ENCODE measurements at places on chromosomes 4 and X. TPM values are rescaled to one million over a fixed set of nuclear protein-coding genes. Genes with fewer than 3 reads are reported as not detected.
A peak's percentile ranks its signal among the peaks of the same experiment; 100 is the strongest.

- peak; percentile 55 for DNase-seq
Observed at GRCh38 chr4:1200425-1201035, 28.1 kb upstream of the SPON2 start.

DNA sequence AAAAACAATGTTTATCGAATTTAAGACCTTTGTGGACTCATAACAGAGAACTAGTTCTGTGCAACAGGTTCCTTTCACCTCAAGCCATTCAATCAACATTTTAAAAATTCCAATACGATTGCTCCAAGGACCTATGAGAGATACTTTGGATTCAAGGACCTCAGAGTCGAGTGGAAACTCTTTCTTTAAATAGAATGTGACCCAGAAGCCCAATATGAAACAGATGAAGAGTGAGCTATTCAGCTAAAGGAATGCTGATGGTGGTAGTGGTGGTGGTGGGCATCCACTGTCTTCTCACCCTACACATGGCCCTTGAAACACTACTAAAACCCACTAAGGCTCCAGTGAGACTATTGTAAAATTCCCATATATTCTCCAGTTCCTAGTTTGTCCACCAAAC, 257.2 kb downstream of the DMD start:
- no peak for DNase-seq

DNA sequence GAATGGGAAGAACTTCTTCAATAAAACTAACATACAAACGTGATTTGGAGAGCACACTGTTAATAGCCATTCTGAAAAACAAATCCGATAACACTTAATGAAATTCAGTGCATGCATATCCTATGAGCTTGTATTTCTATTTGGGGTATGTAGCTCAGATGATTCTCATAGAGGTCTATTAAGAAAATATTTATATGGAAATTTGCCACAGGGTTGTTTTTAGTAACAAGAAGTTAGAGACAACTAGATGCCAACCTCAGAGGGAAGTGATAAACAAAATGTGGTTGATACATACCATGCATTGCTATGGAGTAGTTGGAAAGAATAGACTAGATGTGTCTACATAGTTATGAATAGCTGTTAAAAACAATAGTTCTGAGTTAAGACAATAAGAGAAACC, 395.8 kb upstream of the MAGEB18 start:
- no peak for DNase-seq

DNA sequence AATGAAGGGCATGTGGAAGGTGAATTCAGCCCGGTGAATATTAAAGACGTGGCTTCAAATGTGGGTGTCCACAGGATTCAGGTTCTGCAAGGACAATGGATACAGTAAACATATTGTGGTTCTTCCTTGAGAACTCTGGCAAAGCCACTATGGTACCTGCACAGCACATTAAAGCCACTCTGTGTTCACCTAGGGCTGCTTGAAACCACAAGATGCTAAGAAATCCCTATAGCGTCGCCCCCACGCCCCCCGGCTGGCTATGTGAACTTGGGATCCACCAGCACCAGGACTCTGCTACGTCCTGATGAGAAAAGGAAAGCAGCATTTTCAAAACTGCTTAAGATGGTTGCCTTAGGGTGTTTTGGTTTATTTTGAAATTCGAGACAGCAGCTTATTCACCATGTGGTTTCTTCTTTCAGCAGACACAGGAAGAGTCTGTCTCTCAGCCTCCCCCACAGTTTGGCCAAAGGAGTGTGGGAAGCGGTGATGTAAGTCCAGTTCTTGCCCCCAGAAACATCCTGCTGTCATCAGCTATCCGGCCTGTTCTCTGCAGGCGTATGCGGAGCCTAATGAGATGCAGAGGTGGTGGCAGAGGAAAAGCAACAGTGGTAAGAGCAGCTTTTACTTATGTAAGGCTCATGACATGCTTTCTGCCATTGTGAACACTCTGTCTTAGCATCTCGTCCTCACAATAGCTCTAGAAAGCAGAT, 111.5 kb downstream of the AFAP1 start:
- DNase-seq, result peak; percentile 54

GRCh38 chrX:3461397-3462165, 115.1 kb upstream of the MXRA5 start:
- no peak for DNase-seq

GRCh38 chr4:23770011-23770410, 119.8 kb downstream of the PPARGC1A start:
- DNase-seq, result no peak

GRCh38 chr4:151866592-151866918, 105.7 kb upstream of the GATB start:
- no peak for DNase-seq

DNA sequence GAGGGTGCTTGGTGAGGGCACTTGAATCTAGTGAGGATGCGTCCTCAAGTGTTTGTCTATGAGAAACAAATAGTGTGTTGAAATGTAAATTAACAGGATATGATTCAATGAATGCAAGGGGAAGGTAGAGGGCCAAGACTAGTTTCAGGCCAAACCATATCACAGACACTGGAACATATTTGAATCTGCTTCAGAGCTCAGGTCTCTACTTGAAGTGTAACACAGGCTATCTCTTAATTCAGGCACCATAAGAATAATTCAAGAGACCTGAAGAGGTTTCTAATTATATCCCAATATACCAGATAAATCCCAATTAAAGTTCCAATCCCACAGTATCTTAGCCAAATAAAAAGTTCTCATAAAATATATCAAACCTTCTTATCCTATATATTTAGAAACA, 146.5 kb upstream of the INTU start:
- no peak for DNase-seq

DNA sequence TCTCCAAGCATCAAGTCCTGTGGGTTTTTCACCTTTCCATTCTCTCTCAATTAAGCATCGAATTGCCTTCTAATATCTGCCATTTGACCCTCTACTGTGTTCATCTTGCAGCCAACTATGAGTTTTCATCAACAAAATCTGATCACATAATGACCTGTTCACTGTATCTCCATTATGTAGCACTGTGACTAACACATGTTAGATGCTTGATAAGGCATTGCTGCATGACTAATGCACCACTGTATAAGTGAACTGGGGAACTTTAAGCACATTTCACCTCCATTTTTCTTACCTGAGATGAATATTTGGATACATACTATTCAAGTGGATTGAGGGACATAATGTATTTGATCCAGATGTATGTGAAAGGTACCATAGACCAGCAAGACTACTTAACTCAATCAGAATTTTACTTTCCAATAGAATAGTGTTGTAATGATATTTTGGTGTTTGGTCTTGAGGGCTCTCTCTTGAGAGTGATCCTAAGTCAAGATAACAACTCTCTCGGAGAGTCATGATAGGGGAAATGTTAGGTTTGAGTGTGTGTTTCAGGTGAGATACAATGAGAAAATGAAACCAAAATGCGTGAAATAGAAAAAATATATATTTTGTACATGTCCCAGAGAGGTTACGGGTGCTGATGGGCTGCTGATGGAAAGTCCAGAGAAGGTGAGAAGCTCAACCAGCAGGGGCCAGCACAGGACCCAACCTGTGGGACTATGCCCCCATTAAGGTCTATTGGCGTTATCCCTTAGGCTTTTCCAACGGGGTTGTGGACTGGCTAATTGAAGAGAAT, 60.2 kb upstream of the HS3ST1 start:
- DNase-seq, result no peak

GRCh38 chr4:115152081-115152480, 38.7 kb upstream of the NDST4 start:
- no peak for DNase-seq

DNA sequence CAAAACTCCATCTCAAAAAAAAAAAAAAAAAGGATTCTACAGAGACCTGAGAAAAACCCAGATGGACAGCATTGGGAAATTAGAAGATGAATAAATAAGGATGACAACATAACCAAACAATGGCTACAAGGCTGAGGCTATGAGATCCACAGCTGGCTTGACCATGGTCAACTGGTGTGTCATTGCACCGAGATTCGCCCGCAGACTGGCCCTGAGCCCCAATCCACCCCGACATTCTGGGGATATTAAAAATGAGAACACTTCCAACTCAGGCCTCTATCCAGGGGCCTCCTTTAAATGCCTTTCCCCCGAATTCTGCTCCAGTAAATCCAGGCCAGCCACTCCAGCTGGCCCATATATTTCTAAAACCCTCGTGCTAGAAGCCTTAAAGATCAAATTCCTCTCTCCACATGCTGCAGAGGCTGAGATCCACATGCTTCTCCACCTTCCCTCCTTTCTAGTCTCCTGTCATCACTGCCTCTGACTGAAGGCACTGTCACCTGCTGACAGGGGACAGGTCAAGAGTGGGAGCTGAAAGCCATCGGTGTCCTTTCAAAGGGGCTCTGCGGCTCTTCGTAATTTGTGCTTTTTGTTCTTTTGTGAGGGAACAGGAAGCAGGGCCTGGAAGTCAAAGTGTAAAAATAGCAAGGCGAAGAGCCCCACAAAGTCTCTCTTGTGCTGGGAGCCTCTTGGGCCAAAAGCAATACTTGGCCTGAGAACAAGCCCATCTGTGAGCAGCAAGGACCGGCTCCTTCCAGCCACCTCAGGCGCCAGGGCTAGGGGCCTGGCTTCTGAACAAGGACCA, 203.7 kb downstream of the NSUN7 start:
- DNase-seq, result no peak

DNA sequence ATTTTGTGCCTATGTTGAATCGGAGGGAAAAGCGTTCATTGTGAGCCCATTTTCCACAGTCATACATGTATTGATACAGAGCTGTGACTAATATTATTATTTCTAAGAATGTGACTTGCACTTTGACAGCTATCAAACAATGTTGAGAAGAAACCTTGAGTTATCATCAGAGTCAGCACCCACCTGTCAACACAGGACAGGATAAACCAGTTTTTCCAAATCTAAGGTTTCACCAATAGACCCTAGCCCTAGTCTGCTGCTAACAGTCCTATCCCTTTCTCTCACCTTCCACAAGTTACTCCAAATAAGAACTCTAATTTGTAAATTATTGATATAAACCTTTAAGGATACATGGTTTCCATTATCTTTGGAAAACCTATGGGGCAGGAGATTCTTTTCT, 47.7 kb upstream of the DHX15 start:
- DNase-seq, result no peak

- no peak for DNase-seq
Observed at GRCh38 chrX:96989830-96990571, 106.3 kb downstream of the RPA4 start.

- DNase-seq, result no peak
Observed at GRCh38 chrX:12948495-12948894, 26.4 kb upstream of the TMSB4X start.

GRCh38 chr4:168924667-168925066, 85.4 kb downstream of the CBR4 start:
- DNase-seq, result no peak

GRCh38 chrX:71514367-71515037, 18.4 kb upstream of the OGT start:
- no peak for DNase-seq

- no peak for DNase-seq
Observed at GRCh38 chrX:41167888-41168287, 82.6 kb downstream of the USP9X start.

GRCh38 chr4:73998040-73999011, at the start of gene CXCL5:
CXCL5 (minus strand) TSS chr4:73998677; CDS start chr4:73998581, 96 bp downstream.
- DNase-seq, result no peak

GRCh38 chrX:65841263-65841662, 173.8 kb downstream of the MSN start:
- no peak for DNase-seq

DNA sequence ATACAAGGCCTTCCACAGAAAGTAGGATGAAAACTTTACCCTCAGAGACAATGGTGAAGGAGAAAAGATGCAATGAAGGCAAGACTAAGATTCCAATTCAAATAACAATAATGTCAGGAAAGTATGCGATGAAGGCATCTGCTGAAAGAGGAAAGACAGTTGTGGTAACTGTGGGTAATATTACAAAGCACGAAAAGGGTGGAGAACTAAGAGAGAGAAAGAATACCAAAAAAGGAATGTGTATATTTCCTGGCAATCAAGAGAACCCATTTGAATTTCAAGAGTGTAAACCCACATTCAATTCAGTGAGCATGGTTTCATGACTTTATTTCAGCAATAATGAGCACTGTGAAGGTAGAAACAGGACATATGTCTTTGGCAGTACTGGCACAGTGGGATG, 225.5 kb downstream of the PALLD start:
- no peak for DNase-seq

DNA sequence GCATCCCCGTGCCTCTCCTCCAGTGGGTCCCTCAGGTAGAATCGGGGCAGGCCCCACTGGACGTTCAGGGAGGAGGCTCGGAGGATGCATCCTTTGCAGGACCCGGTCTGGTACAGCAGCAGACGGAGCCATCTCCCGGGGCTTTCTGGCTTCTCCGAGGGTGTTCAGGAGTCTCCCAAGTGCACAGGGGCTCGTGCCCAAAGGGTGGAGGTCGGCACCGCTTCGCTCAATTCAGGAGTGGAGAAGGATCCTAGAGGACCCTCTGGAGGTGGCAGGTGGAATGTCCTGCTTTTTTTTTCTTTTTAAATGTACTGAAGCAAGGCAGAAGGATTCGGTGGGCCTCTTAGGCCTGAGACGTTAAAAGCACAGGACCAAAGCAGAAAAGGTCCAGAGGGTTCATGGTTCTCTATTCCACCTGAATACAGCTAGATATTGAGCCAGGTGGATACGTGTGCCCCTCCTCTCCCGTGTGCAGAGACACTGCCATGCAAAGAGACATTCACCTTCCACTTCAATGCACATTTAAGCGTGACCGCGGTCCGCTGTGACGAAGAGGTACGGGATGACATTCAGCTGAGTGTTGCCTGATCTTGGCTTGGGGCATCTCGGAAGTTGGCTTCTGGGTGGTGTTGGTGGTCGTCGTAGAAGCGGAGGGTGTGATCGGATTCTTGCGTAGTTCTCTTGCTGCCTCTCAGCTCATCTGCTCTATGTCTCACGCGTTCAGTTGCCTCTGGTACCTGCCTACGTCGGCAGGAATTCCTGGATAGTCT, 281.2 kb upstream of the AGTR2 start:
- peak; percentile 15 for DNase-seq

GRCh38 chr4:182748283-182748682, 168.9 kb downstream of the DCTD start:
- DNase-seq, result no peak

The TLL1 gene
- total RNA-seq, result 3.4 TPM

The PNMA3 gene
- 0.21 TPM for total RNA-seq

The EOLA2 gene
- total RNA-seq, result 28.4 TPM

The CFI gene
- 6.8 TPM for total RNA-seq

The PF4V1 gene
- not detected for total RNA-seq

The CHST7 gene
- total RNA-seq, result 1.8 TPM

The NEUROG2 gene
- total RNA-seq, result not detected

The PDGFC gene
- 8.3 TPM for total RNA-seq

The ALPK1 gene
- 22.9 TPM for total RNA-seq

The C4orf33 gene
- total RNA-seq, result 14.9 TPM

The CTAG2 gene
- total RNA-seq, result not detected

The NUDT11 gene
- total RNA-seq, result 1.0 TPM

The SSX5 gene
- not detected for total RNA-seq

The HPSE gene
- total RNA-seq, result 16.7 TPM

Data from colonic mucosa (tissue), 4 donors.